LoVo (cell line): ENCODE measurements at places on chromosomes 4 and X.

GRCh38 chr4:183118585-183118984 lies 19.5 kb downstream of the WWC2 start:
- peak; percentile 21 for DNase-seq

DNA sequence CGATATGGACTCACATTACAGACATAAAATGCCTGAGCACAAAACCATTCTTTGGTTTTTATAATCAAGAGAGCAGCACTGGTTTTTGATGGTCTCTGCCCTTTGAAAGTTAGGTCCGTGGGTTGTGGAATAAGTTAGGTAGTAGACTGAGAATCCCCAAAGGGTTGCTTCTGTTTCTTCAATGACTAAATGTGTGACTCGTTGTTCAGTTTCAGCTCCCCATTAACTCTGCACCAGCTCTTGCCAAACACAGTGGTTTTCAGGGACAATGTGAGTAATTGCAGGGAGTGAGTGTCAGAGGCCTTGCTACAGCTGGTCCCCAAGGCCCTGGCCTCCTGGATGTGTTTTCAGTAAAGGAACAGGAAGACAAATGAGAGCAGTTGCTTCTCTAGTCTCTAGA lies 24.8 kb downstream of the SMIM20 start:
- DNase-seq, result no peak

- DNase-seq, result no peak
These were observed 19.1 kb upstream of the EGFL6 start for GRCh38 chrX:13550346-13550745.

- DNase-seq, result no peak
These were observed 98.4 kb downstream of the PHKA2 start for GRCh38 chrX:18885328-18886004.

DNA sequence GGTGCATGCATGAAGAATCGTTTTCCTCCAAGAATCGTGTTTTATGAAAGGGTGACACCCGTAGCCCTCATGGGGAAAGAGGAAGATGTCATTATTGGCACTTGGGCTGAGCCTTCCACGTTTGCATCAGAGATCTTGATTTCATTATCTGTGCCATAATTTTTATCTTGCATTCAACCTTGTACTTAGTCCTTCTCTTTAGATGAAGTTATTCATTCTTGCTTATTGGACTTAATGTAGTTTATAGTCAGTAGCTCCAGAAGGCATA lies 66.8 kb downstream of the GAB1 start:
- no peak for DNase-seq

GRCh38 chr4:67721770-67722597 lies 21.0 kb upstream of the UBA6 start:
- DNase-seq, result peak; percentile 7

- DNase-seq, result no peak
These were observed 202.2 kb upstream of the GPRIN3 start for GRCh38 chr4:89509708-89510281.

GRCh38 chrX:129540722-129541184 lies 694 bp downstream of the OCRL start:
- DNase-seq, result peak; percentile 5

- peak; percentile 76 for DNase-seq
These were observed 48.5 kb downstream of the PRPS1 start for GRCh38 chrX:107676559-107677378.

DNA sequence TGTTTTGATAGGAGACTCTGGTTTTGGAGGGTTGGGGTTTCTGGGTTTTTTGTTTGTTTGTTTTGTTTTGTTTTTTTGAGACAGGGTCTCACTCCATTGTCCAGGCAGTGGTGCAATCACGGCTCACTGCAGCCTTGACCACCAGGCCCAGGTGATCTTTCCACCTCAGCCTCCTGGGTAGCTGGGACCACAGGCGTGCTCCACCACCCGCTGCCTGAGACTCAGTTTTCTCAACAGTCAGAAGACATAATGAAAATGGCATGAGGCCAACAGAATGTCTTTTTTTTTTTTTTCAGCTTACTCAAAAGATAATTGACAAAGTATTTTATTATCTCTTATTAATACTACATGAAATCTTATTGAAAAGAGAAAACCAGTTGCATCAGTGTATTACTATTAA lies 32.4 kb downstream of the TNIP2 start:
- no peak for DNase-seq

- no peak for DNase-seq
These were observed 18.4 kb downstream of the XIAP start for GRCh38 chrX:123878252-123878721.
